ENCODE measurements at places on chromosomes 3 and 15. TPM values are rescaled to one million over a fixed set of nuclear protein-coding genes. Genes with fewer than 3 reads are reported as not detected.

DNA sequence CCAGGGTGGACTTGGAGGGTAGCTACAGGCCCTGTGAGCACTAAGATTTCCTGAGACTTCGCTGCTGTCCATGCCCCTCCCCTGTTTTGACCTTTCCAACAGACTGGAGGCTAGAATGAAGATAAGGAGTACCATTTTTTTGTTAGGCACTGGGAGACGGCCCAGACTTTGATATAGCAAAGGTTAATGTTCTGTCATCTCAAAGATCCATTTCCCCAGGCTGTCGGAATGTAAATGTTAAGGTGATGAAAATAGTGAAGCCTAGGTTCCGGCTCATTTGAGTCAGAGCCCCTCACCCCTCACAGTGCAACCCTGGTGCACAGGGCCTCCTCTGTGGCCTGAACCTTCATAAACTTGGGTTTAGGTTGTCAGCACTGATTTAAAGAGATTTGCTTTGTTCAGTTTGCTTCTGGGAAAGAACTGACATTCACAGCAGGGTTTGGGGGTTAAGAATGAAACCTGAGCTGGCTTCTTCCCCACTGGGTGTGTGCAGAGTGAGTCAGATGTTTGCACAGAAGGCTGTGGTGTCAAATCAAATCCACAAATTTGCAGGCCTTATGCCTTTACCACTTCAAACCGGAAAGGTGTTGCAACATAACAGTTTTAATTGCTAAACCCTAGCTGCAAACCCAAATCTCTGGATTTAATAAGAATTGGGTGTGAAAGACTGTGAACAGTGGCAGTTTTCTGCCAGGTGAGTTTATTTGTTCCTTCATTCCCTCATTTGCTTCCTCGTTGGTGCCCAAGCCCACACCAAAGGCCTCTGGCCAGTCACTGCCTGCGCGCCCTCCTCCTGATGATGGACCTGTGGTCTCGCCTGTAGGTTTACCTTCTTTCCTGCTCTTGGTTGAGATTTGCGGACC is 20.6 kb upstream of the KCTD6 start:
- peak; percentile 35 for DNase-seq

DNA sequence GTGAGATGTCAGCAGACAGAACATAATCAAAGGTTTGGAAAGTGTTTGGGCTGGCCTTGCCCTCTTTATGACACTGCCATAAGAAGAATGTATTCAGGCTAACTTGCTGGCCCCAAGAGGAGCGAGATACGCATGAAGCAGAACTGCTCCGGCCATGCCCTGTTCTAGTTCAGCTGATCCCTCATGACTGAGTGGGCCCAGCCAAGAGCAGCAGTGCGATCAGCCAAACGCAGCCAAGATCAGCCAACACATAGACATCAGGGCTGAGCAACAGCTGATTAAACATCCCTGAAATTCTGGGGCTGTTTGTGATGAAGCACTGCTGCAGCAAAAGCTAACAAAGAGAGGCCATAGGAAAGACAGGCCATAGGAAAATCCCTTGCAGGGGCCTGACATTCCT is 24.1 kb downstream of the POMGNT2 start:
- no peak for DNase-seq

DNA sequence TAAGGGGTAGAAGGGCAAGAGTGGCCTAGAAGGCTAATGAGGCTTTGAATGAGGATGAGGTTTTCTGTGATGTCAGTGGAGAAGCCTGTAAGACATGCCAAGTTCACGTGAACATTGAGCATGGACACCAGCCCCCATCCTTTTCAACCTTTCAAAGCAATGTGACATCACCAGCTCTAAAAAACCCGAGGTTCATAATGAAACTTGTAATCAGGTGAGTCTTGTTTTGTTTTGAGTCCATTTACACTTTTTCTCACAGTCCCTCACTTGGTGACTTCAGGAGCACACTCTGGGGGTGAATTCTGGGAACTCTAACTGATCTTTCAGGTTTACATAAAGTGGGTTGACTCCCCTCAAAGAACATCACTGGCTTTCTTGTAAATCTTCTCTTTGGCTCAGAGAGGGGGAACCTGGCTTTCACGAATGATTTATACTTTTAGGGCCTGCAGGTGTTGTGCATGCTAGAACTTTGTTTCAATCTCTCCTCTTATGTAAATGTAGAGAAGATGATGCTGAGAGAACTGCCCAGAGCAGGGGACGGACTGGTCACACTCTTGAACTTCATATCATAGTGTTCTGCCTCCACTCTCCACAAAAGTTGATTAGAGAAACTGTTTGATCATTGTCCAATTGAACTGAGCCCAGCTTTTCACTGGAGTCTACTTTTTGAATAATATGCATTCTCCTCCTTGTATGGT is 224.7 kb upstream of the SATB1 start:
- no peak for DNase-seq

The USP50 gene
- total RNA-seq = 0.47 TPM

The SOX14 gene
- total RNA-seq = not detected

The COL7A1 gene
- total RNA-seq = 5.2 TPM
